ENCODE measurements at places on chromosomes 11 and 22. TPM values are rescaled to one million over a fixed set of nuclear protein-coding genes. Genes with fewer than 3 reads are reported as not detected.

DNA sequence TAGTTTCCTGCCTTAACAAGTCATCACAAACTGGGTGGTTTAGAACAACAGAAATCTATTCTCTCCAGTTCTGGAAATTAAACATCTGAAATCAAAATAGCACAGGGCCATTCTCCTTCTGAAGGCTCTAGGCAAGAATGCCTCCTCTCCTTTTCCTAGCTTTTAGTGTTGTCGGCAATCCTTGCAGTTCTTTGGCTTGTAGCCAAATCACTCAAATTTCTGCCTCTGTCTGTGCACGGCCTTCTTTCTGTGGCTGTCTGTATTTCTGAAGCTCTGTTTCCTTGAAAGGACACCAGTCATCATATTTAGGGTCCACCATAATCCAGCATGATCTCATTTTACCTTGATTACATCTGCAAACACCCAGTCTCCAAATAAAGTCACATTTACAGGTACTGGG lies 795.5 kb downstream of the METTL15 start:
- no peak overlapping the region for H3K4me3 ChIP-seq
- H3K36me3 ChIP-seq = no peaks in the 10 kb centered on the region
- H3K27ac ChIP-seq = no peak overlapping the region
- no peaks in the 10 kb centered on the region for H3K27me3 ChIP-seq
- H3K4me1 ChIP-seq = no peaks in the 10 kb centered on the region

- no peak overlapping the region for H3K27ac ChIP-seq
- H3K36me3 ChIP-seq = no peaks in the 10 kb centered on the region
- DNase-seq = no peak
Measured at GRCh38 chr11:88353835-88354496, 16.4 kb upstream of the CTSC start.

GRCh38 chr11:128040603-128041002 lies 546.8 kb downstream of the ETS1 start:
- H3K27me3 ChIP-seq = 0 out of 2 replicates have a peak, but pooled peaks cover 5% of the 10 kb centered on the region
- H3K4me1 ChIP-seq = no peaks in the 10 kb centered on the region
- H3K36me3 ChIP-seq = no peaks in the 10 kb centered on the region
- H3K4me3 ChIP-seq = no peak overlapping the region
- DNase-seq = no peak

- no peaks in the 10 kb centered on the region for H3K36me3 ChIP-seq
- no peak for DNase-seq
- H3K4me3 ChIP-seq = no peak overlapping the region
- H3K27ac ChIP-seq = no peak overlapping the region
- no peaks in the 10 kb centered on the region for H3K4me1 ChIP-seq
- H3K27me3 ChIP-seq = no peaks in the 10 kb centered on the region
Measured at GRCh38 chr11:123351375-123351774, 78.7 kb upstream of the GRAMD1B start.

GRCh38 chr11:42407341-42407740 lies 904.5 kb upstream of the API5 start:
- H3K36me3 ChIP-seq = no peaks in the 10 kb centered on the region
- no peak overlapping the region for H3K4me3 ChIP-seq
- no peak overlapping the region for H3K27ac ChIP-seq
- DNase-seq = no peak
- no peaks in the 10 kb centered on the region for H3K4me1 ChIP-seq
- no peaks in the 10 kb centered on the region for H3K27me3 ChIP-seq

- no peak overlapping the region for H3K4me3 ChIP-seq
- no peaks in the 10 kb centered on the region for H3K36me3 ChIP-seq
- H3K27me3 ChIP-seq = no peaks in the 10 kb centered on the region
- H3K27ac ChIP-seq = no peak overlapping the region
- no peaks in the 10 kb centered on the region for H3K4me1 ChIP-seq
Measured at GRCh38 chr22:50074056-50074455, 11.2 kb downstream of the MLC1 start.

DNA sequence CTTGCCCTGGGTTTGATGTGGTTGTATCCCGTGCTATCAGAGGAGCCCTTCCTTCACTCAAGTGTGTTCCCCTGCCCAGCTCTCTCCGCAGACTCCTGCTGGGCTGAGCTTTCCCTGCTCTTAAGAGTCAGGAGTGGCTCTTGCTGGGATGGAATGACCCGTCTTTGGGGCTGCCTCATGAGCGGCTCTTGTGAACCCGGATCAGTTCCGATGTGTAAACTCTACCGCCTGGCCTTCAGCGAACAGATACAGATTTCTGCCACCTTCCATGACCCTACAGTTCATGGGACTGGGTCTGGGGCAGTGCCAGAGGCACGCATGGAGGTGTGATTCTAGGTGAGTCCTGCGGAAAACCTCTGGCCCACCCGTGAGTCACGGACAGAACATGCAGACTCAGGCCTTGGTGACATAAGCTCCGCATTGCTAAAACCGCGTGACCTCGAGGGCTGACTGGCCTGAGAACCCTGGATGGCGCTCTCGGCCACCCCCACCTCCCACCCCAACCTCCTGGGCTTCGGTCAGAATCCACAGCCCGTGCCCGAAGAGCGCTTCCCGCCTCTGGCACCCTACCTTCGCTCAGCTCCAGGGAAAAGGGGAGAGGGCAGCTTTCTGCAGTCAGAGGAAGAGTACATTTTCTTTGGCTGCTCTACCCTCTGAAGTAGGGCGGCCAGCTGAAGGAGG lies 1.3 kb upstream of the ZBTB16 start:
- H3K27me3 ChIP-seq = peaks cover 5% of the 10 kb centered on the region
- no peaks in the 10 kb centered on the region for H3K4me1 ChIP-seq
- H3K36me3 ChIP-seq = no peaks in the 10 kb centered on the region
- H3K27ac ChIP-seq = no peak overlapping the region

DNA sequence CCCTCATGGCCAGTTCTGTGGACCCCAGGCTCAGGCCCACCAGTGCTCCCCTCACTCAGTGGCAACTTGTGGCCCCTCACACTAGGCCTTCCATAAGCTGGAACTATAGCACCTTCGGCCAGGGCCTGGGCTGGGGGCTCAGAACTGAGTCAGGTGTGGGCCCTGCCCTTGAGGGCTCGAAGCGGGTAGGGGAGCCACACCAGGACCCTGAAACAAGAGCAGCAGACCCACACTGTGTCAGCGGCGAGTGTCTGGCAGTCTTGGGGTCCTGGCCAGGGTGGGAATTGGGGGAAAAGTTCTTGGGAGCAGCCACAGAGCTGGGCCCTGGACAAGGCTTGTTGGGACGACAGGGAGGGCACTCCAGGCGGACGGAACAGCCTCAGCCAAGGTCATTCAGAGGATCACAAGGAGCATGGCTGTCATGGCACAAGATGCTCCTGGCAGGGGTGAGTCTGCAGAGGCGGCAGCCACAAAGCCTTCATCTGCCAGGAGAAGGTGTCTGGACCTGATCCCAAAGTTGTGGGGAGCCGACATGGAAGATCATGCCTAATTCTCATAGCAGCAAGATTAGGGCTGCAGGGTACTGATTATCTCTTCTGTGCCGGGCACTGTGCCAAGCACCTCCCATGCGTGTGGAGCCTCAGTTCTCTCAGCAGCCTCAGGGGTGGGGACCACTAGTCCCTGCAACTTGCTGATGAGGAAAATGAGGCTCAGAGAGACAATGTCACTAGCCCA lies 50.7 kb downstream of the SHISAL1 start:
- no peak overlapping the region for H3K4me3 ChIP-seq
- H3K4me1 ChIP-seq = no peaks in the 10 kb centered on the region
- H3K27me3 ChIP-seq = no peaks in the 10 kb centered on the region
- H3K36me3 ChIP-seq = no peaks in the 10 kb centered on the region

GRCh38 chr22:22616636-22617035 lies 27.8 kb upstream of the GGTLC2 start:
- no peaks in the 10 kb centered on the region for H3K36me3 ChIP-seq
- H3K4me3 ChIP-seq = no peak overlapping the region
- H3K4me1 ChIP-seq = no peaks in the 10 kb centered on the region

GRCh38 chr11:12274056-12274455 lies 103.3 kb upstream of the PARVA start:
- peaks cover 18% of the 10 kb centered on the region for H3K4me1 ChIP-seq
- H3K4me3 ChIP-seq = no peak overlapping the region
- no peaks in the 10 kb centered on the region for H3K27me3 ChIP-seq
- H3K27ac ChIP-seq = no peak overlapping the region

DNA sequence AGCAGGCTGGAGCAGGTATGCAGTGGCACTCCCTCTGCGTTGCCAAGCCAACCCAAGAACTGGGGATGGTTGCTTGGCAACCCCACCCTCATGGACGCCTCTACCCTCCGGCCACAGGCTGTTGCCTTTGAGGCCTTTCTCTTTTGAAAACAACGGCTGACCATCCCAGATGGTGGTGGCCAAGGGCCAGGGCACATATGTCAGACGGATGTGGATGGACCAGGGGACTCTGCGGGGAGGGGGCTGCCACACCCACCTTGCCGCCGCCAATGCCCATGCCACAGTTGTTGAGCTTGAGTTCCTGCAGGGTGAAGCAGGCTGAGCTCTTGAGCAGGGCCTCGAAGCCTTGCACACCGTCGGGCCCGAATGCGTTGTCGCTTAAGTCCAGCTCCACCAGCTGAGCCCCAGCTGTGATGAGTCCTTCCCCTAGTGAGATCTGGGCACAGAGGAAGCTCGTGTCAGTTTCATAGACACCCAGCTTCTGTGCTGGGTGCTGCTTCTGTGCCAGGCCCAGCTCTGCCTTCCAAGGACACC lies 21.5 kb downstream of the RANGAP1 start:
- no peak overlapping the region for H3K4me3 ChIP-seq
- H3K27ac ChIP-seq = no peak overlapping the region
- H3K4me1 ChIP-seq = no peaks in the 10 kb centered on the region
- H3K36me3 ChIP-seq = peaks cover 84% of the 10 kb centered on the region
- no peaks in the 10 kb centered on the region for H3K27me3 ChIP-seq
- no peak for DNase-seq

GRCh38 chr11:111419641-111420327 lies 40.7 kb upstream of the POU2AF1 start:
- no peaks in the 10 kb centered on the region for H3K36me3 ChIP-seq
- no peaks in the 10 kb centered on the region for H3K4me1 ChIP-seq
- H3K27ac ChIP-seq = no peak overlapping the region

GRCh38 chr22:17057959-17058814 lies 26.6 kb upstream of the IL17RA start:
- DNase-seq = peak; percentile 45
- H3K27ac ChIP-seq = no peak overlapping the region
- H3K4me3 ChIP-seq = no peak overlapping the region

- H3K36me3 ChIP-seq = 0 out of 2 replicates have a peak, but pooled peaks cover 8% of the 10 kb centered on the region
- no peaks in the 10 kb centered on the region for H3K27me3 ChIP-seq
- H3K27ac ChIP-seq = no peak overlapping the region
- H3K4me3 ChIP-seq = no peak overlapping the region
- peaks cover 4% of the 10 kb centered on the region for H3K4me1 ChIP-seq
Measured at GRCh38 chr22:50502096-50502495, 5.4 kb downstream of the LMF2 start.

Gene LRRN4CL
- 0.71 TPM for total RNA-seq

Gene LARGE2
- total RNA-seq = 67.6 TPM

Gene PKNOX2
- 0.20 TPM for total RNA-seq

Gene OR52B4
- not detected for total RNA-seq

Gene SPCS2
- total RNA-seq = 133 TPM

Gene SART1
- 47.9 TPM for total RNA-seq

Gene RGL4
- not detected for total RNA-seq
